ENCODE measurements at places on chromosomes 11 and 22. TPM values are rescaled to one million over a fixed set of nuclear protein-coding genes. Genes with fewer than 3 reads are reported as not detected.

The PLAAT5 gene
- not detected for total RNA-seq

DNA sequence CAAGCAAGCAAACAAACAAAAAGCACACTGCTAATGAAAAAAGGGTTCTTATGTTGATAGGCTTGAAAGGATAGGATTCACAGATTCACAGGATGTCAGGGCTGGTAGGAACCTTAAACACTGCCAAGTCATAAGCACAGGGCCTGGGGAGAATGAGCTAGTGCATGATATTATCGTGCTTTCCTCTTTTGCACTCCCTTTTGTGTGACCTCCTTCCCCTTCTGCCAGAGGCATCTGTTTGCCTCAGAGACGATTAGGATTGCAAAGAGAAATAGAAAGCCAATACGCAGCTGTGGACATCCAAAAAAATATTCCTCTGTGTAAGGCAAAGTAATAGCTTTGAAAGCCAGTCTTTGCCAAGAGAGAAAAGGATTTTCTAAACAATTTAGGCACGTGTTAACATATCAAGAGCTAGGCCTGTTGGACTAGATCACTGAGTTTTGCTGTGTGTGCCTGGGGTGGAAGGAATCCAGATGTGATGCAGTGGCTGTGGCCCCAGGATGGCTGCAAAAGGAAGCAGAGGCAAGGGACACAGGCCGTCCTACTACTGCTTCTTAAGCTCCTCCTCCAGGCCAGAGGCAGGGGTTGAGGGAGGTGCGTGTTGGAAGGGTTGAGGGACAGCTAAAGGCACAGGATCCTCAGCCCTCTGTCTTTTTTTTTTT lies 30.6 kb downstream of the MCHR1 start:
- DNase-seq: no peak

DNA sequence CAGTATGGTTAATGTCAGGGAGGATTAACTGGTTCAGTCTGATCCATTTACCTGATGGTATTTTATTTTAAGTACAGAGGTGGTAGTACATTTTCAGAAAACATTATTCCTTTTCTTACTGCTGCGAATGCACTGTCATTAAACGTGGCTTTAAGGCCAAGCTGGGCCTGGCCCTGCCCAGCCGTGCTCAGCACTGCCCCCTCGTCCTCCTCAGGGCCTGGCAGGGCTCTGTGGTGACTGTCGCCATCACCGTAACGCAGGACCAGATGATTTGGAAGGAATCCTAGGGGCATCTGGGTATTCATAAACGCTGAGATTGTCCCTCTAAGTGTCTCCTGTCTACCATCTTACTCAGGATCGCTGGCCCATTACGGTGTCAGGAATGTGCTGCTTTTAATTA lies 302.0 kb downstream of the TBC1D22A start:
- no peak for DNase-seq

- DNase-seq: no peak
These were observed 20.9 kb upstream of the SCUBE1 start for GRCh38 chr22:43364169-43364435.

The OR8A1 gene
- total RNA-seq: not detected

GRCh38 chr11:85922367-85922766 lies 67.2 kb downstream of the CCDC83 start:
- DNase-seq: no peak

GRCh38 chr11:46290598-46291309 lies 13.3 kb downstream of the CREB3L1 start:
- no peak for DNase-seq

DNA sequence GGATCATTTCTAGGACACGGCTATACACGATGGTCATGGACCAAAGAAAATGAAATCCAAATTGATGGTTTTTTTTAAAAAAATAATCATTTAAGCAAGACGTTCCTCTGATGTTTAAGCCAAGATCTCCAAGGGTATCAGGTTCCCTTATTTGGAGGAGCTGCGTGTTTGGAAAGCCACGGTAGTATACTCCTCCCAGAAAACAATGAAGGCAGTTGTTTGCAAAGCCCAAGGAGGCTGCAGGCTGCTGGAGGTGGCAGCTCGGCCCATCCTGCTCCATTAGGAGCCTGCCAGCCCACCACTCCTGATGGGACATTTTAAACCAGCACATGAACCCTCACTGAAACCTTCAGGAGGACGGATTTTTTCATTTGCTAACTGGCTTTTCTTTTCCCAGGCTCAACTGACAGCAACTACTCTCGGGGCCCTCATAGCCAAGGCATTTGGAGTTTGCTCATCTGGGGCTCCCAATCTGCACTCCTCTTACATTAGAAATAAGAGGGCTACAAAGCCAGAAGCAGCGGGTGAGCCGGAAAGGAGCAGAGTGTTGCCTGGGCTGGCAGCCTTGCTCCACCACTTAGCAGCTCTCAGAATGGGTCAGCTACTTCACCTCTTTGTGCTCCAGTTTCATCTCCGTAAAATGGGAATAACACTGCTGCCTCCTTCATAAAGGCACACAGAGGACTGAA lies 58.4 kb downstream of the ABTB2 start:
- no peak for DNase-seq

GRCh38 chr22:45615364-45615763 lies 56.3 kb upstream of the ATXN10 start:
- no peak for DNase-seq

- DNase-seq: no peak
These were observed 2.4 kb downstream of the ZC3H12C start for GRCh38 chr11:110095554-110095953.

The APOL3 gene
- total RNA-seq: 34.5 TPM

The ADAMTS8 gene
- 0.08 TPM for total RNA-seq

The SYT9 gene
- 0.05 TPM for total RNA-seq

The SMTNL1 gene
- total RNA-seq: not detected

- DNase-seq: no peak
These were observed 31.5 kb downstream of the TSG101 start for GRCh38 chr11:18495271-18495670.

DNA sequence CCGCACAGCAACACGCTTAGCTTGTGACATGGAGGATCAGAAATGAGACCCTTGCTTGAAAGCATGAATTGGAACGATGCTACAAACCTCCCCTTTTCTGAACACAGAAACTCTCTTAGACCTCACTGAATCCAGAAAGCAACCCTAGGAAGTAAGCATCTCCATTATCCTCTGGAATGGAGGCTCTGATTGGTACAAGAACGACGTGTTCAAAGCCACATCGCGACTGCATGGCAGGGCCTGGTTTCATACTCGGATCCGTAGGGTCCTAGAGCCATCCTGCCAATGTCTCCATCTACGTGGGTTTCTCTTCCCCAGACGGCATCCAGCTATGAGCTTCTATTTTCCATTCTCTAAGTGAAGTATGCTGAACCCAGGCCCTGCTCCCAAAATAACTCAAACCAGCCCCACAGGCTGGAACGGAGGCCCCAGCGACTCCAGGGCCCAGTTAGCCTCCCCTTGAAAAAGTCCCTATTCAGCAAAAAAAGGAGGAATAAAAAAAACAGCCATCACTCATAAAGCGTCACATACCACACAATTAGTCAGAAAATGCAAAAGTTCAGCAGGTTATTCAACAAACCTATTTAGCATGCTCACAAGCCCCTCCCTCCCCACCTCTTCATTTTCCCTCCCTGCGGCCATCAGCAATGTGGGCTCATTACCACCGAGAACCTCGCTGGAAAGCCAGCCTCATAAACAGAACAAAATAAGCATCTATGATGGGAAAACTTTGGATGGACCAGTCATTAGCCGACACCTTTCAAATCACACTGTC lies 7.1 kb upstream of the MN1 start:
- DNase-seq: no peak

The CLP1 gene
- 10.1 TPM for total RNA-seq

- no peak for DNase-seq
These were observed 3.8 kb downstream of the YAP1 start for GRCh38 chr11:102114032-102114431.

- DNase-seq: no peak
These were observed 2.3 kb downstream of the ADORA2A start for GRCh38 chr22:24429411-24430365.

GRCh38 chr11:111562692-111563389 lies 22.3 kb downstream of the LAYN start:
- no peak for DNase-seq

The ADORA2A gene
- 4.4 TPM for total RNA-seq

The CECR2 gene
- total RNA-seq: 9.7 TPM

- no peak for DNase-seq
These were observed 86.1 kb upstream of the BID start for GRCh38 chr22:17860220-17860965.

DNA sequence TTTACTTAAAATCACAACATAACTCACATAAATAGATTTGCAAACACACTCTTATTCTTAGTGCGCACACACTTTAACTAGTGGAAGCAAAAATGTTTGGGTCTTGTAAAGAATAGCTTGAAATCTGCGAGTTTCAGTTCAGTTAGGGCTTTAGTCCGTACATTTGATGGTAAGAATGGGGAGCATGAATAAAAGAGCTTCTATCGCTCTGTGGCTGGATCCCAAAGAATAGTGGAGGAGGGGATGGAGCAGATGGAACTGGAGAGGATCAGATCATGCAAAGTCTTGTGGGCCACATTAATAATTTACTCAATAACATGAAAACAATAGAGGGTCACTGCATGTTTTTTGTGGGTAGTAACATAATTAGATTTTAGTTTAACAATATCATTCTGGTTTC lies 44.3 kb downstream of the DNHD1 start:
- no peak for DNase-seq

GRCh38 chr11:121839781-121840180 lies 276.2 kb downstream of the BLID start:
- no peak for DNase-seq

GRCh38 chr11:30342736-30343166 lies 19.8 kb downstream of the ARL14EP start:
- DNase-seq: no peak

The ST14 gene
- 2.8 TPM for total RNA-seq

The JHY gene
- total RNA-seq: 0.25 TPM

The FOLH1 gene
- 11.5 TPM for total RNA-seq
